HT1080 (cell line): ENCODE measurements at places on chromosomes 3 and 15. TPM values are rescaled to one million over a fixed set of nuclear protein-coding genes. Genes with fewer than 3 reads are reported as not detected.

Gene SNURF
- total RNA-seq, result 5.8 and 6.7 TPM in 2 replicates

Gene IMPG2
- 0.03 TPM in 1 of 2 replicates, not detected in the other for total RNA-seq

Gene ZNF662
- 0.40 TPM in 1 of 2 replicates, not detected in the other for total RNA-seq

Gene GHSR
- total RNA-seq, result not detected in 2 replicates

Gene ASB14
- 0.20 TPM in 1 of 2 replicates, not detected in the other for total RNA-seq

Gene SPESP1
- not detected in 2 replicates for total RNA-seq

Gene BTLA
- not detected in 2 replicates for total RNA-seq

Gene DUOX2
- total RNA-seq, result under 0.01 and 0.03 TPM in 2 replicates

Gene MCF2L2
- 1.8 and 3.4 TPM in 2 replicates for total RNA-seq
